ENCODE measurements at places on chromosomes 5 and 9. TPM values are rescaled to one million over a fixed set of nuclear protein-coding genes. Genes with fewer than 3 reads are reported as not detected.

DNA sequence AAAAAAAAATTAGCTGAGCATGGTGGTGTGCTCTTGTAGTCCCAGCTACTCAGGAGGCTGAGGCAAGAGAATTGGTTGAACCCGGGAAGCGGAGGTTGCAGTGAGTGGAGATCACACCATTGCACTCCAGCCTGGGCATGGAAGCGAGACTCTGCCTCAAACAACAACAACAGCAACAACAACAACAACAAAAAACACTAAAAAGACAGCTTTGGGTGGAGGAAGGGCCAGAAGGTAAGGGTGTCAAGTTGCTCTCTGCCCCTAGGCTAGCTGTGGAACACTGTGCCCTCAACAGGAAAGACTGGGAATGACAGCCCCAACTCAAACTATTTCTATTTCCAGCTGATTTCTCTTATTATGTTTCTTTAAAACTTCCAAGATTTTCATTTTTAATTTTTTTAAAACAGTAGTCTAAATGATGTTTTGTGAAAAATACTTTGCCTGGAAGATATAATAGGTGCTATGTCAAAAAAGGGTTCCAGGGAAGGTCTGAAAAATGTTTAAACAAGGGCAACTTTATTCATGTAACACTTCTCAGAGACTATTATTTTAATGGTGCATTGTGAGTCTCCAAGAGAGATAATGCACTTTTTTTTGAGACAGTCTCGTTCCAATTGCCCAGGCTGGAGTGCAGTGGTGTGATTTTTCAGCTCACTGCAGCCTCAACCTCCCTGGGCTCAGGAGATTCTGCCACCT is 29.9 kb downstream of the CLINT1 start:
- no peak for DNase-seq

GRCh38 chr5:149338364-149338763 is 6.9 kb upstream of the GRPEL2 start:
- no peak for DNase-seq

GRCh38 chr5:147699496-147700088 is 82.9 kb downstream of the JAKMIP2 start:
- no peak for DNase-seq

DNA sequence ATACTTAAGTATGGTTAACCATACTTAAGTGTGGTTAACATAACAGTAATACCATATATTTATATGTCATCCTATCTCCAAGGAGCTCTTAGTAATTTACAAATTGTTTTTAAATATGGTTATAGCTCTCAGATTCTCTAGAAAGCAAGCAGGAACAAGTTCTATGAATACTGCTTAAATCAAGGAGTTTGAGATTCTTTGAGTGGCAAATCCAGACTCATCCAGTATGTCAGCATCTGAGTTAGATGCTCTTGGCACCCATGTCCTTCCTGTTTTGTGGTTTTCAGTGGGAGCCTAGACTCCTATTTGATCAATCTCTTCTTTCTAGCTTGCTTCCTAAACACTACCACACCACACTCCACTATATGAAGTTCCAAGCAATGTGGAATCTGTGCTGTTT is 114.7 kb upstream of the GDNF start:
- DNase-seq = no peak

Gene CLIC3
- total RNA-seq = 1.5 TPM

DNA sequence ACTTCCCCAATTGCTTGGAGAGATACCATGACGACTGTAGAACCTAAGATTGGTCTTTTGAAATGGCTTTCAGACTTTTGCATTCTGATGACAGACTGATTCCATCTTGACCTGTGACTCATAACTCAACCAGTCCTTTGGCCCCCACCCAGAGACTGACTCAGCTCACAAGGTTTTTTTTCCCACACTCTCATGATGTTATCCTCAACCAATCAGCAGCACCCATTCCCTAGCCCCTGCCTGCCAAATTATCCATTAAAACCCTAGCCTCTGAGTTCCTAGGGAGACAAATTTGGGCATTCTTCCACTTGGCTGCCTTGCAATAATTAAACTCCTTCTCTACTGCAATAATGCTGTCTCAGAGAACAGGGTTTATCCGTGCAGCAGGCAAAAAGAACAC is 1263.3 kb upstream of the CDH9 start:
- no peak for DNase-seq

Gene GLIPR2
- total RNA-seq = 33.3 TPM
